ENCODE measurements at places on chromosomes 6 and 20.
A peak's percentile ranks its signal among the peaks of the same experiment; 100 is the strongest.

- no peak for DNase-seq
Observed at GRCh38 chr6:148069256-148069655, 273.4 kb upstream of the SASH1 start.

- no peak for DNase-seq
Observed at GRCh38 chr6:121630716-121631115, 195.3 kb downstream of the GJA1 start.

DNA sequence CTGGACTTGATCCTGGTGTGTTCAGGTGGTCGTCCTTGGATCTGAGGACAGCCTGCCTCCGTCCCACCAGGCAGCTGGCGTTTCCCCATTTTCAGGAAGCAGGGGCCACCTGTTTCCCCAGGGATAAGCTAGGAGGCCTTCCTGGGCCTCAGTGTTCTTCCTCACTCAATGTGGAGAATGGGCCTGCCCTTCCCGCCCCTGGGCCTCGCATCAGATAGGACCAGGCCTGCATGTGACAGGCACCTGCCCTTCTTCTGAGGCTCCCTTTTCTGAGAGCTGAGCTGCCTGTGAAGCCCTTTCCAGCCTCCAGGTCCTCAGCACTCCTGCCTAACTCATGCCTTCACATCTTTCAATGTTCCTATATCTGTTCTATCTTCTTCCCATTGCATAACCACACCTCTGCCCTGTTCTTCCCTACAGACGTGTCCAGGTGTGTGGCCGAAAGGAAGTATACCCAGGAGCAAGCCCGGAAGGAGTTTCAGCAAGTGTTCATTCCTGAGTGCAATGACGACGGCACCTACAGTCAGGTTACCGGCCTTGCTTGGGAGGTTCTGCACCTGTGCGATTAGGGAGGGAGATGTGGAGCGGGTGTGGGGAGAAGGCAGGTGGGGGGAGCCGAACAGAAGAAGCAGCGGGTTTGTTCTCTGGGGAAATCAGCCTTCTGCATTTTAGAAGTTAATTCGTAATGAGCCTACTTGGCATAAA, 85.1 kb downstream of the SMOC2 start:
- no peak for DNase-seq

DNA sequence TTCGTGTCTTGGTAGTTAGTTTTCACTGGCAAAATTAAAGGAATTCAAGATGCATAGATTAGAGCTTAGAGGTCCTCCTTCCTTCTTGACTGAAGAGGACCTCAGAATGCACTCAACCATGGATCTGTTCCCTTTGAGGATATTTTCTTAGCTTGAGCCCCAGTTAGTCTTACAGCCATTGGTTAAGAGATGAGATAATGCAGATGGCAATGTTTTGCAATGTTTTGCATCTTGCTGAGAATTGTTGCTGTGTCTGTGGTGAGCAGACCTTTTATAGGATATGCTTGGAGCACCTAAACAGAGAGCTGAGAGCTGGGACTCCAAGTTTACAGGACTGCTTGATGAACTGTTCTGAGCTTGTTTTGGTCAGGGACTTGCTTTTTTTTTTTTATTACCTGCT, 107.5 kb downstream of the TMEM170B start:
- DNase-seq, result no peak

GRCh38 chr6:118295336-118295735, 252.8 kb upstream of the PLN start:
- no peak for DNase-seq

- DNase-seq, result no peak
Observed at GRCh38 chr6:119179842-119180241, 101.4 kb upstream of the FAM184A start.

GRCh38 chr6:151553416-151554165, 59.8 kb downstream of the CCDC170 start:
- DNase-seq, result no peak

- no peak for DNase-seq
Observed at GRCh38 chr20:18056174-18057100, 1.3 kb downstream of the OVOL2 start.

- no peak for DNase-seq
Observed at GRCh38 chr20:15958142-15958541, 615.1 kb downstream of the KIF16B start.

DNA sequence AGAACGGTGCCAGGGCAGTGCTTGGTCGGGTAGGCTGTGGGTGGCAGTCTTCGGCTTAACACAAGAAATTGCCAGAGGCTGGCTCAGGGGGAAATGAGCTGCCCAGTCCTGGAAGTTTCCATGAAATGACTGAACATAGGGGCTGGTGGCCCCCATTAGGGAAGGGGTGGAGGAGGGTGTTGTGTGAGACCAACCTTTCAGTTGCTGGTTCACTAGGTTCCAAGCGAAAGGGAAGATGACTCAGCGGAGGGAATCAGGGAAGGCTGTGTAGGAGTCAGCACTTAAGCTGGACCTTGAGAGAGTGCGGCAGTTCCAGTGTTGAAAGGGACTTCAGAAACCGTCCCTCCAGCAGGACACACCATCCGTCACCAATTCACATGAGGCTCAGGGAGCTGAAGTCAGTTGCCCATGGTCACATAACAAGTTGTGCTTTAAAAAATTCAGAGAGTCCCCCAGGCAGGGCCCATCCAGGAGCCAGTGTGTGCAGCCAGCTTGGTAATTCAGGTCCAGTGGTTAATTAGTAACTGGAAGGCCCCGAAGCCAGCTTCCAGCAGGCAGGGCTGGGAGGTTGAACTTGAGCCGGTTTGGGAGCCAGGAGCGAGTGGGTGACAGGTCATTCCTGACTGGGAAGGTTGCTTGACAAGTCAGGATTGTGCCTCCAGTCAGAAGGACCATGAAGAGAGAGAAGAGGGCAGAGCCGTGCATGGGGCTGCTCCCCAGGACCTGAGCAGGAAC, at the start of gene SGK2:
SGK2 (plus strand) TSS at position 616 of the 735 bp plus-strand sequence. CDS start 7,469 bp downstream, outside the sequence.
- DNase-seq, result no peak

DNA sequence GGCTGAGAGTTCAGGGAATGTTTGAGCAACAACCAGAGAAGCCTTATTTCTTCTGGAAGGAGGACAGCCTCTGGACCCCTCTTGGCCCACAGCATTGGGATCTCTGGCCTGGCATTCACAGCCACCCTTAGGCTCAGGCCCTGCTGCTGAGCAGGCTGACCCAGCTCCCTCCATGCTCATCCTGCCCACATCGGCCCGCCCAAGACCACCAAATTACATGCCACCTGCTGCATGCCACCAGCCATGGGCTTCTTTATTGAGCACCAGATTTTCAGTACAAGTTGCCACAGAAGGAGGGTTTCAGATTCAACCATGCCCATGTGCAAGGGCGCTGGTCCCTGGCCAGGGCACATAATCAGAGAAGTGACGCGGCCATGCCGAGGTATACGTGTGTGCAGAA, 32.2 kb downstream of the ADA start:
- DNase-seq, result no peak

DNA sequence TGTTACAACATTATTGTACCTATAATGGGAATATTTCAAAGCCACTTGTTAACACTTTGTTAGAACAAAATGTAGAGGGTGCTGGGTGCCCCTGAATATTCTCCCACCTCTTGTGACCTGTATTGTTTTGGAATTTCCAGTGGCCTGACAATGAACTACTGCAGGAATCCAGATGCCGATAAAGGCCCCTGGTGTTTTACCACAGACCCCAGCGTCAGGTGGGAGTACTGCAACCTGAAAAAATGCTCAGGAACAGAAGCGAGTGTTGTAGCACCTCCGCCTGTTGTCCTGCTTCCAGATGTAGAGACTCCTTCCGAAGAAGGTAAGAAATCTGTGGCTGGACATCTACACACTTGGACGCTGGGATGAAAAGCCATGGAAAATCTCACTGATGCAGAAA, 28.9 kb downstream of the PLG start:
- no peak for DNase-seq

DNA sequence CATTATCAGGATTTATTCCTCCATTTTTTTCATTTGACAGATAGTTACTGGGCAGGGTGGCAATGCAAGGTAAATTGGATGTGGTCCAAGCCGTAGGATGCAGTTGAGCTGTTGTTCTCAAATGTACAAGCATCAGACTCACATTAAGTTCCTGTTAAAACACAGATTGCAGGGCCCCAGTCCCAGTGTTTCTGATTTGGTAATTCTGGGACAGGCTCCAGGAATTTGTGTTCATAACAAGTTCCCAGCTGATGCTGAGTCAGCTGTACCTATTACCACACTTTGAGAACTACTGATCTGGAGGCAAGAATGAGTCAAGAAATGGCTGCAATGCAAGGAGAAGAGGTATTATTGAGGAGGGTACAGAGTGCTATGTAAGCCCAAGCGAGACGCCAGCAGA, 11.7 kb downstream of the TMEM244 start:
- DNase-seq, result no peak

DNA sequence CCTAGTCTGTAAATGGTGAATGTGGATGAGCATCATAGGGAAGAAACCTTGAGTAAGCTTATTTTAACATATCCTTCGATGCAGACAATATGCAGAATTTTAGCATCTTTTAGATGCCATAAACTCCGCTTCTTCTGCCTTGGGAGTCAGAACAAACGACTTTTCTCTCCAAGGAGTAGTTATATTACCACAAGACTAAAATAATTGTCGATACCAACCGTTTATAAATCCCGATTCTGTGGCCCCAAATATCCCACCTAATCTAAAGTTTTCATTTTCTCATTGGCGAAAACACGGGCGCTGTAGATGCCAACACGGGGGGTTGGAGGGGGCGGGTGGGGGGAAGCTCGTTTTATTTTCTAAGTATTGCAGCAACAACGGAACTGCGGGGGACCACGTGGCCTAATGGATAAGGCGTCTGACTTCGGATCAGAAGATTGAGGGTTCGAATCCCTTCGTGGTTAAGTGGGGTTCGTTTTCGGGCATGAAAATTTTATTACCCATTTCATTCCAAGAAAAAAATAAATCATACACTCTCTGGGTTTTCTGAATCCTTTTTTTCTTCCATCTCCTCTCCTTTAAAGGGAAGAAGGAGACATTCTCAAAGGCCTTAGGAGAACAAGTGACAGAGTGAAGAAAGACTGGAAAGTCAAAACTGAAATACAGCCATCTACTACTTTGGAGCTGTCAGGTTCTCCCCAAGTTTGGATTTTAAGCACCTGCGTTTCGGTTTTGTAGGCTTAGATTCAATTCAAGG, 65.5 kb upstream of the BTN3A2 start:
- peak; percentile 21 for DNase-seq

DNA sequence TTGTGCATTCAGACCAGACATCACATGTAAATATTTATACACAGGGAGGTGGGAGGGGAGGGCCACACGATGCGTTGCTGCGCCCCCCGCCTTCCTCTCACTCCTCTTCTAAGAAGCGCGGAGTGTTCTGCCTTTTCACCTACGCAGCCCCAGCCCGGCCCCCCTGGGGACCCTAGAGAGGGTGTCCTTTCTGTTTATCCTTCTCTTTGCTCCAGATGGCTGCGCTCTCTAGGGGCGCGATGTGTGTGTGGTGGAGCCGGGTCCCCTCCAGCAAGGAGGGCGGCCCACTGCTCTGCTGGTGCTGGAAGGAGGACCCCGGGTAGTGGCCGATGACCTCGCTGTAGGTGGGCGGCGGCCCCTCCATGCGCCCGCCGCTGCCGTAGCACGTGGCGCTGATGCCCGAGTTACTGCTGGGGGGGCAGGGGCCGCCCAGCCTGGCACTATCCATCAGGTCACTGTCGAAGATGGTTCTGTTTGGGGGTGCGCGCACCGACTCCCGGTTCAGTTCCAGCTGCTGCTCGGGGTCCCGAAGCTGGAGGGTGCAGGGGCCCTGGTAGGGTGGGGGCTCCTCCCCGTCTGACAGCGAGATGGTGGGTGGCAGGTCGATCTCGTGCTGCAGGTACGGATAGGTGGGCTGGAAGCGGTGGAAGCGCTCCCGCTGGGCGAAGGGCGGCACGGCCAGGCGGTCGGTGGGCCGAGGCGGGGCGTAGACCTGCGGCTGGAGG, 31.8 kb upstream of the ZBP1 start:
- no peak for DNase-seq

DNA sequence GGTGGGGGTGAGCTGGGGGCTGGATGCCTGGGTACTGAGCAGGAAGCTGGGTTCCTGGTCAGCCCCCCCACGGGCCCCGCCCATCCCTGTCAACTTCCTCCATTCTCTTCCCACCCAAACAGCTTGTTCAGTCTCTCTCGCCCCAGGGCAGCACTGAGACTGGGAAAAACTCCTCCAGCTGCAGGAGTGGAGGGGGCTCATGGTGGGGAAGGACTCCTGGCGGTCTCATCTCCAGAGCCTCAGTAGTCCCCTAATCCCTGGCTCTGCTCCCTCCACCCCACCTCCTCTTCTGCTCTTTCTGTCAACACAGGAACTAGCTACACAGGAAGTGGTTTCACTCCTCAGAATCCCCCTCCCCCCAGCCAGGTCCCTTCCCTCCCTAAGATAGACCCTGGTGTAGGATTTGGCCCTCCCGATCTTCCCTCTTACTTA, at the start of gene GPSM3:
GPSM3 (minus strand) TSS at position 36 of the 432 bp plus-strand sequence. CDS start 130 bp downstream, outside the sequence.
- no peak for DNase-seq

DNA sequence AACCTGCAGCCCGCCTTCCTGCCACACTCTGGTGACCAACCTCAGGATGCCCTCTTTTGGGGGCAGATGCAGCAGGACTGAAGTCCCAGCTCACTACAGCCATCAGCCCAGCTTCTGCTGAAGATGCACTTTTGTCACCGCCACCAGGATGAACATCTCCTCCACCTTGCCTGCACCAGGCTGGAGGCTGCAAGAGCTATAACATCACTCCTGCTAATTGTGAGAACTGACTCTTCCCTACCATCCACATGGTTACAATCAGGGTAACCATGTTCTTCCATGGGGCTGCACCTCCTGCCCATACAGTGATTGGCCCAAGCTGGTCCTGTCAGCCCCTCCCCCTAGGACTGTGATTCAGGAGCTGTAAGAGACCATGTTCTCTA, 2.0 kb upstream of the ACTL10 start:
- no peak for DNase-seq

- no peak for DNase-seq
Observed at GRCh38 chr6:558089-558488, 98.8 kb downstream of the HUS1B start.

GRCh38 chr6:148325316-148326068, 17.1 kb upstream of the SASH1 start:
- DNase-seq, result no peak

GRCh38 chr20:50146732-50147662, 6.5 kb downstream of the PEDS1 start:
- DNase-seq, result no peak

DNA sequence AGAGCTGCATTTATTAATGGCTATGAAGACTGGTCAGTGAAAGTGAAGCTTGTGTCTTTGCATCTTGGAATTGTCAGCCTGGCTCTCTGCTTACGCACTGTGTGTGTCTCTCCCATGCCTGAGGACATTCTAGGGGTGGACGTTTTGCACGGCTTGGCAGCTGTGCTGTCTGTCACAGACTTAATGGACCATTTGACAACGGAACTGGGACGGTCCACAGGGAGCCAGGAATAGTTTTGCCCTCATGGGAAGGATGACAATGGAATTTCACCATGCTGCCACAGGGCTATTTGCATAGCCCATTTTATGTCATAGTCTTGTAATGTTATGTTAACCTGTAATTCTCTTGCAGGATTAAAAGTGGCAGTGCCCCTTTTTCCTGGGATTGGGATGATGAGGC, 44.7 kb downstream of the OR2B6 start:
- no peak for DNase-seq

DNA sequence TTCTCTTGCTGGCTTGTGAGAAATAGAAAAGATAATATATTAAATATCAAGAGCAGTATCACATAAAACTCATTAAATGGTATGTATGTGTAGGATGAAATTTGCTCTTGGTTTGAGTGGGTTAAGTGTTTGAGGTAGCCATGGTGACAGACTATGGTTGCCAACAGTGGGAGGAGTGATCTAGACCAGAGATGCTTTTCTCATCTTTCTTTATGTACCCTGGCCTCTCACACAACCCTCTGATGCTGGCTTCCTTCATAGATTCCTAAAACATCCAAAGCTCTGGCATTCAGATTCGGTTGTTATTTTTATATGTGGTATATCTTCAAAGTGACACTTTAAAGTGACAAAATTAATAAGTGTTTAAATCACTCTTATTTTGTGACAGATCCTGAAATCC, 9.0 kb upstream of the MLIP start:
- no peak for DNase-seq

All from anterior cingulate cortex (tissue), 58 donors.